Activated naive CD4-positive, alpha-beta T cell (primary cell): ENCODE measurements at places on chromosomes 5 and 9.

DNA sequence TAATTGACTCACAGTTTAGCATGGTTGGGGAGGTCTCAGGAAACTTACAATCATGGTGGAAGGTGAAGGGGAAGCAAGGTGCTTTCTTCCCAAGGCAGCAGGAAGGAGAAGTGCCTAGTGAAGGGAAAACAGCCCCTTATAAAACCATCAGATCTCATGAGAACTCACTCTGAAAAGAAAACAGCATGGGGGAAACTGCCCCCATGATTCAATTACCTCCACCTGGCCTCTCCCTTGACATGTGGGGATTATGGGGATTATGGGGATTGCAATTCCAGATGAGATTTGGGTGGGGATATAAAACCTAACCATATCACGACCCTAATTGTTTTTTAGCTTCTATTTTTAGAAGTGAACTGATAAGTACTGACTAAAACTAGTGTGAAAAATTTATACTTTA, 1377.5 kb upstream of the DMAC1 start:
- no peak for DNase-seq

DNA sequence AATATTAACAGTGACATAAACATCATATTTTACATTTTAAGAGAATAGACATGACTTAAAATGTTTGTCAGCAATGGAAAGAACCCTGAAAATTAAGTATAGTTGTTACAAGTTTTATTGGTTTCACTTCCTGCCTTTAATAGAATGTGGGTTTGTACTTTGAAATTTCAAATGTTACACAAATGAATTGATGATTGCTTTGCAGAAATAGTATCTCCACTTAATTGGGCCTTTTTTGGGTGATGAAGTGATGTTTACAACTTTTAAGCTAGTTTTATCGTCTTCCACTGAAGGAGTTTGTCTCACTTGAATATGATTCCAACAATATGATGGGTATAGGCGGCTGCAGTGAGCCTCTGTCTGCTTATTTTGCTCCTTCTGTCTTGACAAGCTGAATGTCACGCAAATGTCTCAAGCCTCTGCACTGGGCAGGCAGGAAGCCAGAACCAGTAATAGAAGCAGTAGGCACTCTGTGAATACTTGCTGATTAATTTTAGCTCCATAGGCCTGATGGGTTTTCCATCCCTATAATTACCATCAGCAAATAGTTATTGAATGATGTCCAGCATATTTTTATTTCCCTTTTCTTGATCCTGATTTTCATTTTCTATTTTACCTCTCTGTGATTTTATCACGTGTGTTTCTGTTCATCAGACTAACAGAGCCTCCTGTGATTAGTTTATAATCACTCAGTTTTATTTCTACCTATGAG, 10.6 kb upstream of the NR3C1 start:
- no peak for DNase-seq

DNA sequence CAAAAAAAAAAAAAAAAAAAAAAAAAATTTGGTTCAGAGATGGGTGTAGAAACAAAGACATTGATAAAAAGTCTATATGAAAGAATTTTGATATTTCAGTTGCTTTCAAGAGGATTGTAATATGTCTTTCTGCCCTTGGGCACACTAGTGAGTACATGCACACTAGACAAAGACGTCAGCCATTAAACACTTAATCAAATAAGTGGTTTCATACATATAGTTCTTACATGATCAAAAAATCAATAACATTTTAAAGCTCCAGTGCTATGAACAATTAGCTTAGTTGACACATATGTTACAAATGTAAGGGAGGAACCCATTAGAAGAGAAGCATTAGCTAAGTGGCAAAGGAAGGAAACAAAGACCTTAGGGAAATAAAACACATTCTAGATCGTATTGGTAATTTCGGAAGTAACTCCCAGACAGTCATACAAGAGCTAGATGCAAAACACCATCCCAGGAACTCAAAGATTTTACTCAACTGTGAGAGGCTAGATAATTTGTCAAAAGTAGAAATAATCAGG, 84.5 kb upstream of the MAN2A1 start:
- no peak for DNase-seq

GRCh38 chr5:14829396-14829795, 42.2 kb downstream of the ANKH start:
- DNase-seq: no peak

GRCh38 chr5:38948501-38948900, 102.7 kb downstream of the OSMR start:
- no peak for DNase-seq
